ENCODE measurements at places on chromosomes 1 and 21.

DNA sequence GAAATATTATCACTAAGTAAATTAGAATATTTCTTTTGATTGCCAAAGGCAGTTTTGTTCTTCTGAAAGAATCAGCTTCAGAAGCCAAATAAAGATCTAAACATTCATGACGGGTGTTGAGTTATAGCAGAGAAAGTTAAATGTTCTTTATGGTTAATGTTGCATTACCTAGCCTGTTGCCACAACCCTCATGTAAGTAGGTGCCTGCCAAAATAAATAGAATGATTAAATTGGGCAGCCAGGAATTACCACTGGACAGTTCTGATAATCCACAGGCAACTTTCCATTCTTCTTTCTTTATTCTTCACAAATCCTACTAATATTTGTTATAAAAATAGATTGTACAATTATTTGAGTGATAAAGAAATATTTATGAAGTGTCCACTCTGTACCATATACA, 217.9 kb upstream of the NRIP1 start:
- DNase-seq = no peak

- DNase-seq = no peak
Measured at GRCh38 chr1:76084029-76084627, 9.6 kb downstream of the ST6GALNAC3 start.

DNA sequence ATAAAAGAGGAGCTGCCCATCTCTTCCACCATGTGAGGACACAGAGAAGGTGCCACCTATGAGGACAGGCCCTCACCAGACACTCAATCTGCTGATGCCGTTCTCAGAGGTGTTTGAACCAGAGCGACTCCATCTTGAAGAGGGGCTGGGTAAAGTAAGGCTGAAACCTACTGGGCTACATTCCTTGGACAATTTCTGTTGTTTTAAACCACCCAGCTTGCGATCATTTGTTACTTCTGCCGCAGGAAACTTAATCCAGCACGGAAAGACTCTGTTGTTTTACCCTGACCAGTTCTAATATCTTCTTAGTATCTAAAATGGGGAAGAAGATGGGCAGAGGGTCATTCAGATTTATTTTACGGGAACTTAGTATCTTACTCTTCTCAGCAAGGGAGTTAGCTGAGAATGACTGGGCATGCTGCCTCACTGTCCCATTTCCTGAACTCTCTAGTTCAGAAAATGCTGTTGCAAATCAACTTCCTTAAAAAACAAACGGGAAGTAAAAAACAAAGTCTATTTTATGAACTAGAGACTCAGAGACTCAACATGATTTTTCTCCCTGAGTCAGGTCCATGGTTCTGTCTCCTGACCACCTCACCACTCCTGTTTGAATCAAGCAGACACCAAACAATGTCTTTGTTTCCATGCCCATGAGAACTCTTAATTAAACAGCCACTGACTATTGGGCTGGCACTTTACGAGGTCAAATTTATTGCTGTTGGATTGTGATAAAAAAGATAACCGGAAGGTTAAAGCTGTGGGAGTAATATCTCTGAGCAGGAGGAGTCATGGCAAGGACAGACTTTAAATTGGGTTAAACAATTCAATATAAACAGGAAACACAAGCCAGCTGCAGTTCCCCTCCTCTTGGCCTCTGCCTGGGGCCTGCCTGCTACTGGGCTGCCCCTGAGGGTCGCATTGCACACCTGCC, 23.8 kb upstream of the IFNAR1 start:
- DNase-seq = no peak

DNA sequence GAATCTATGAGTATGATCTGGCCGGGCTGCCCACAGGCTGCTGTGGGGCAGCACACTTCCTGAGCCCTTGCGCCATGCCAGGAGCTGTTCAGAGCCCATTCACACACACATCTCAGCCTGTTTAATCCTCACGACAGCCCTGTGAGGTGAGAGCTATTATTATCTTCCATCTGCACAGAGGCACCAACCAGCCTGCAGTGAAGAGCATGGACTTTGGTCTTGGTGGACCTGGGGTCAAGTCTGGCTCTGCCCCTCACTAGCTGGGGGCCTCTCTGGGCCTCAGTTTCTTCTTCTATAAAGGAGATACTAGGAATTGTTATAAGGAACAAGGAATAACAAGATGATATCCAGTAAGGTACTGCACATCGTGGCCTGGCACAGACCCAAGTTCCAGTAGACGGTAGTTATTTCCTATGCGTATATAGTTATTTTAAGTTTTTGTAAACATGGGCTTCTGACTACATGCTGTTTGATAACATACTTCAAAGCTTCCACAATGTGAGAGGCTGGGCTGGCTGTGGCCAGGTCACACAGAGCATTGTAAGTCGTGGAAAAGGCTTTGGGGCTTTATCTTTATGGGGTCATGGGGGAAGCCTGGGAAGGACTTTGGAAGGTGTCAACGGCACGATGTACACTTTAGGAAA, 3.4 kb upstream of the PADI2 start:
- DNase-seq = no peak

- no peak for DNase-seq
Measured at GRCh38 chr1:173887627-173888026, 19.4 kb downstream of the ZBTB37 start.

GRCh38 chr1:197269053-197269452, 1.0 kb downstream of the CRB1 start:
- DNase-seq = no peak

DNA sequence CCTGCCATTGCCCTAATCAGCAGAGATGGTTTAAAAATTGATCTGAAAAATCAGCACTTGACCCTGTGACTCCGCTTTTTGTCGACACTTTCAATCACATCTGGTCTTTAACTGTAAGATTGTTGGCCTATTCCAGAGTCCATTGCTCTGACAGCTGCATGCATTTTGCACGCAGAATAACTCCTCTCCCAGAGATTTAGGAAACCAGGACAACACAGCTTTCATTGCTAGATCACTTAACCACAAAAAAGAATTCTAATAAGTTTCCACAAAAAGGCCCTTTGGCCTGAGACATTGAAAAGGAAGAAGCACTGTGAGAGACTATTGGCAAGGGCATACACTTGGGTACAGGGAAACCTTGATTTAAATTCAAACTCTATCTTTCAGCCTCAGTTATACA, 373.1 kb downstream of the TGFB2 start:
- no peak for DNase-seq

DNA sequence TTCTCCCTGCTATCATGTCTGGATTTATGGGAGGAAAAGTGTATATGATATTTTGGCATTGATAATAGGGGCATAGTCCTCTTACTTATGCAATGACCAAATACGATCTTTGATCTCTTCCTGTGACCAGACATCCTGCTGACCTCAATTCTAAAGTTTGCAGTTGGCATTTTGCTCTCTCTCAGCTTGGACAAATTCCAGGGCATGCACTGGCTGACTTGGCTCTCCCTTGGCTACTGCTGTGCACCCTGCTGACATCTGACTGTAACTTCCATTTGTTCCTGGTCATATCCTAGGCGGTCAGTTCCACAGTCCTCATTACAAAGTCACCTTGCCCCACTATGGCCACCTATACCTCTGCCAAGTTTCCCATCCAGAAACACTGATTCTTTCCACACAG, 380.7 kb upstream of the NR5A2 start:
- DNase-seq = no peak

- no peak for DNase-seq
Measured at GRCh38 chr1:174105086-174105485, 54.2 kb upstream of the RABGAP1L start.

GRCh38 chr1:58936973-58937372, 153.1 kb upstream of the JUN start:
- DNase-seq = peak; percentile 30

GRCh38 chr21:35868005-35868868, 192.1 kb downstream of the SETD4 start:
- no peak for DNase-seq

DNA sequence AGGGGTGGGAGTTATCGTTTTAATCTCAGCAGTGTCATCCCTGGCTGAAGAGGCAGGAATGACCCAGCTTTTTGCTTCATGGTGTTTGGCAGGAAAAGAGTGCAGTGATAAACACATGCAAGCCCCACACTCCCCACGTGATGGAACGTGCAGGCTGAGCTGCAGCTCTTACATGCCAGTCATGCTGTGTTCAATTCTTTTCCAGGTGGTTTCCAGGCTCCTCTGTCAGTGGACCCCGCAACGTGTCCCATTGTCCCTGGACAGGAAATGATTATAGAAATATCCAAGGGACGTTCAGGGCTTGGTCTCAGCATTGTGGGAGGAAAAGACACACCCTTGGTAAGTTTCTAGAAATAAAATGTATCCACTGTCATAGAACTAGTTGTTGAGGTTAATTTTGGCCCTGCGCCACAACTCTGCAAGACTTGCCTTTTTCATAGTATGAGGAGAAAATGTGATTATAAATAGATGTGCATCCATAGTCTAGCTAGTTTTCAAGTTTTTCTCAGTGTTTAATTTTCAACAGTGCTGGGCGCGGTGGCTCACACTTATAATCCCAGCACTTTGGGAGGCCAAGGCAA, 110.2 kb upstream of the L1TD1 start:
- DNase-seq = no peak

- no peak for DNase-seq
Measured at GRCh38 chr1:220717800-220718640, 27.9 kb downstream of the C1orf115 start.

DNA sequence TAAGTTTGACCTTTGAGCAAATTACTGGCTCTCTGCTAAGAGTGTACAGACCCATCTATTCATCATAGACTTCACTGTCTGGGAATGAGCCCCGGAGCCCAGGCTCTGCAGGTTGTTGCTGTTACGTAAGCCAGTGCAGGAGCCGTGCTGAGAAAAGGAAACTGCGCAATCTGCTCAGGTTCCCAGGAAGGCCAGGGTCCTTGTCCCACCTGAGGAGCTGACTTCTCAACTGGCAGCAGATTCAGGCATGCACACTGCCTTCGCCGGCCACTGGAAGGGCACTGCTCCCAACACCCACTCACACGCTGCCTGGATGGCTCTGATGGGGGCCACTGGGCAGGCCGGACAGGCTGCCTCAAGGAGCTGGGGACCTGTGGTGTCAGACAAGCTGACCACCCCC, 19.5 kb downstream of the RCAN1 start:
- no peak for DNase-seq

- DNase-seq = no peak
Measured at GRCh38 chr1:161088587-161089110, 709 bp downstream of the NECTIN4 start.

- no peak for DNase-seq
Measured at GRCh38 chr1:186569856-186570255, 108.9 kb upstream of the PDC start.

GRCh38 chr1:229154811-229155210, 116.1 kb upstream of the RAB4A start:
- DNase-seq = no peak

DNA sequence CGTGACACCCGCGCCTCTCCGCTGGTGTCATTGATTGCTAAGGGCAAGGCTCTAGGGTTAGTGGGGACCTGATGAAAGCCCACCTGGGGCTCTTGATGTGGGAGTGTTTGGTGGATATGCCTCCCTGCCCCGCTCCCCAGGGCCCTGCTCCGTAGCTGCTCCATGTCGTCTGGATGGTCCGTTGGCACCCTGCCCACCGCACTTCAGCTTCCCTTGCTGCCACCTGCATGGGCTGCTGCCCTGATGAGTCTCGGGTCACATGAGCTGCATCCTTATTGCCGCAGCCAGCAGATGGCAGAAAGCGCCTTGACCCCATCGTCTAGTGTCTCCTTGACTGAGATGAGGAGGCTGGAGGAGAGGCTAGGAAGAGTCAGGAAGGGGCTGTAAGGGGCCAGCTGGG, 439.4 kb downstream of the CAMTA1 start:
- peak; percentile 62 for DNase-seq

DNA sequence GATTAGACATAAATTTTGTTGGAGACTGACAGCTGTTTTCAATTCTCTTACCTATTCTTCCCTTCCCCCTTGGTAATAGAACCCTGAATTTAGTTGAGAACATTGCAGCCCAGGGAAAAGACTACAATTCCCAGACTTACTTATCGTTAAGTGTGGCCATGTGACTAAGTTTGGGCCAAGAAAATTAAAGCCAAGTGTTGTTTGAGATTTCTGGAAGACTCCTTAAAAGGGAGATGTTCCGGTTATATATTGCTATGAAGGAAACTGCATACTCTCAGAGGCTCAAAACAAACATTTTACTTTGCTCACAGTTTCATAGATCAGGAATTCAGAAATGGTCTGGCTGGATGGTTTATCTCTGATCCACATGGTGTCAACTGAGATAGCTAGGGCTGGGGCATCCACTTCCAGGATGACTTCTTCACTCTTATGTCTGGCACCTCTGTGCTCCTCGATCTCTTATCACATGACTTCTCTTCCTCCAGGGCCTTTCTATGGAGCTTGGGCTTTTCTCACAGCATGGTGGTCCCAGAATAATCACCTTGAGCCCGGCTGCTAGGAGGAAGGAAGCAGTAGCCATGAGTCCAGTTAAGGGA, 22.4 kb upstream of the CD34 start:
- no peak for DNase-seq

GRCh38 chr1:183267646-183268431, 81.8 kb downstream of the LAMC2 start:
- DNase-seq = no peak

- no peak for DNase-seq
Measured at GRCh38 chr1:107389410-107390396, 248.9 kb downstream of the NTNG1 start.

GRCh38 chr1:199817266-199817665, 210.2 kb upstream of the NR5A2 start:
- DNase-seq = no peak

- DNase-seq = no peak
Measured at GRCh38 chr1:54280651-54281050, 80.7 kb downstream of the MRPL37 start.

- no peak for DNase-seq
Measured at GRCh38 chr1:157829210-157829609, 9.3 kb upstream of the FCRL1 start.

DNA sequence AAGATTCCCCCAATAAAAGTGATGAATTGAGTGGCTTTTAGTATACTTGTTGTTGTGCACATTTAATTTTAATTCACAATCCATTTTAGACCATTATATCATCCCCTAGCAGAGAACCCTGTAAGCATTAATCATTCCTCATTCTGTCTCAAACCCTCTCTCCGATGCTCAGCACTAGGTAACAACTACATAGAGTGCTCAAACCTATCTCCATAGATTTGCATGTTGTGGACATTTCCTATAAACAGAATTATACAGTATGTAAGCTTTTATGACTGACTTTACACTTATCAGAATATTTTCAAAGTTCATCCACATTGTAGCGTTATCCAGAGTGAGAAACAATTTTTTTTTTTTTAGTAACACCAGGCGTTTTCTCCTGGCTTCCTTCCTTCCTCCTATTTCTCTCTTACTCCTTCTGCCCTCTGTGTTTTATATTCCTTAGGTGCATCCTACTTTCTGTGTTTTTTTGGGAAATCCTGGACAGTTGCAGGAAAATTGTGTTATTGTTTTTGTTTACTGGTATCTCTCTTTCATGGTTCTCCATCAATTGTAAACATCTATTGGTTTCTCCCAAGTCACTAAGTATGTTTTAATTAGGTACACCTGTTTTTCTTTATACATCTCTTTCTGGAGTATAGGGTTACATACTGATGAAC, 1528.0 kb upstream of the TPTE start:
- DNase-seq = no peak

- no peak for DNase-seq
Measured at GRCh38 chr1:175089136-175089718, 21.6 kb downstream of the TNN start.

All from osteocyte (in vitro differentiated cells).